ENCODE measurements at places on chromosomes 2 and 18.

DNA sequence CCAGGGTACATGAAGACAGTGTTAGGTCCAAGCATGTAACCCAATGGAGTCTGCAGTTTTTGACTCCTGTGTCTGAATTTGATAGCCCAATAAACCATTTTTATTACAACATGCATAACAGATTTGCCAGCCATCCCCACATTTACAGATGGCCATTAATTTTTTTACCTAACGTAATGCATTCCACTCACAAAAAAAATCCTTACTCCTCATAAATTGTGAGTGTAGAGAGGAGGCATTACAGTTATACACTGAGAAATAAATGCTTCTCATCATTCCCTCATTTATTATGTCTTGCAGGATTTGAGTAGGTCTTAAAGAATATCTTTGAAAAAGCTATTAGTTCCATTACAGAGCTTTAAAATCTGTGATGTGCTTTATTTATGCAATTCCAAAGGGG lies 193.8 kb downstream of the CMPK2 start:
- no peak for DNase-seq

DNA sequence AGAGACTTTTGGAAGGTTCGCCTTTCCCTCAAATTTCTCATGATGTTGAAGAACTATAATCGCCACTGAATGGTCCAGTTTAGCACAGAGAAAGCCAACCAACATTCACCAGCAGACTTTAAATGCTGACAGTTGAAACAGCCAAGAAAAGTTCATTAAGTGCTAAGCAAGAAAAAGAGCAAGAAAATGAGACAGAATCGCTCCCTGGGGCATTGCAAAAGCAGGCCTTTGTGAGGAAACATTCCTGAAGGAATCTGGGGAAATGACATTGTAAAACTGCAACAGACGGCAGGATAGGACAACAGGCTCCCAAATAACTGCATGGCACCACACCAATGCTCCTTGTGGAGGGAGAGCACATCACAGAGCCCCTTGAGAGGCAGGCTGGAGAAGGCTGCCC lies 269.3 kb upstream of the ID2 start:
- DNase-seq = no peak

DNA sequence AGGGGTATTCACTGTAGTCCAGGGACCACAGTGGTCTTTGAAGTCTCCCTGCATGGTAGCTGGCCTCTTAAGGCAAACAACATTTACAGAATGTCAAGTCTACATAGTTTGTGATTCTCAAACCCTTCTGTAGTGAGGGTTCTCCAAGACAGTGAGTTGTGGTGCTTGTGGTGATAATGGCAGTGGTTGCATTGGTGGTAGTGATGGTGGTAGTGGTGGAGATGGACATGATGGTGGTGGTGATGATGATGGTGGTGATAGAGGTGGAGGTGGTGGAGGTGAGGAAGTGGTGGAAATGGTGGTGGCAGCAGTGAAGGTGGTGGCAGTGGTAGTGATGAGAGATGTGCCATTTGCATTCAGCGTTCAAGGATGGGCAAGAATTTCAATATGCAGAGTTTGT lies 104.9 kb downstream of the TACR1 start:
- no peak for DNase-seq

DNA sequence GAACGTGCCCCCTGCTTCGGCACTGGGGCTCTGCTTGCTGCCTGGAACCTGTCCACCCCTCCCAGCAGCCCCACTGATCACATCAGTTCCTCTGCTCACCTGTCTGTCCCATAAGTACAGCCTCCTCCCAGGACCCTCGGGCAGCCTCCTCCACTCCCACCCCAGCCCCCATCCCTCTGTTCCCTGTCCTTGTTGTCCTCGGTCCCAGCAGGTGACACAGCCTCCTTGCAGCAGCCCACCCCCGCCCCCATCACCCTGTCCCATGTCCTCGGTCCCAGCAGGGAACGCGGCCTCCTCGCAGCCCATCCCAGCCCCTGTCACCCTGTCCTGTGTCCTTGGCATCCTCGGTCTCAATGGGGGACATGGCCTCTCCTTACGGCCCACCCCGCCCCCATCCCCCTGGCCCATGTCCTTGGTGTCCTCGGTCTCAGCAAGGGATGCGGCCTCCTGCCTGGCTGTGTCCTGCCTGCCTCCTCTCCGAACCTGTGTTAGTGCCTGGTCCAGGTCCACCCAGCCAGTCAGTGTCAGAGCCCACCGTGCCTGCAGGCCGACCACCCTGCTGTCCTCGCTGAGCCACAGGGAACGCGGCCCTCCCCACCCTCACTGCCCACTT lies 4.3 kb upstream of the OTOS start:
- DNase-seq = no peak

DNA sequence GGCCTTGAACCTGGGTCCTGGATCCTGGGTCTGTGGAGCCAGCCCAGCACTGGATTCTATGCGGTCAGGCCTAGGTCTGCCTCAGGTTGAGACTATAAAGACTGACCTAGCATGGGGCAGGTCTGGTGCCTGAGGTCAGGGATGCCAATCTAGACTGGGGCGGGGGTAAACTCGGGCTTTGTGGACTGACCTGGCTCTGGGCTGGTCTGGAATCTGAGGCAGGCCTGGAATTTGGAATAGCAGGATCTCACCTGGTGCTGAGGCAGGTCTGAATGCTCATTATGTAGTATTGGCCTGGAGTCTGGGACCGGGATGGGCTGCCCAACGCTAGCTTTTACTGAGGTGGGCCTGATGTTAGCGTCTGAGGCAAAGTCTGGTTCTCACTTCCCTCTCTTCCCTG lies 256.0 kb downstream of the KIAA1328 start:
- no peak for DNase-seq

DNA sequence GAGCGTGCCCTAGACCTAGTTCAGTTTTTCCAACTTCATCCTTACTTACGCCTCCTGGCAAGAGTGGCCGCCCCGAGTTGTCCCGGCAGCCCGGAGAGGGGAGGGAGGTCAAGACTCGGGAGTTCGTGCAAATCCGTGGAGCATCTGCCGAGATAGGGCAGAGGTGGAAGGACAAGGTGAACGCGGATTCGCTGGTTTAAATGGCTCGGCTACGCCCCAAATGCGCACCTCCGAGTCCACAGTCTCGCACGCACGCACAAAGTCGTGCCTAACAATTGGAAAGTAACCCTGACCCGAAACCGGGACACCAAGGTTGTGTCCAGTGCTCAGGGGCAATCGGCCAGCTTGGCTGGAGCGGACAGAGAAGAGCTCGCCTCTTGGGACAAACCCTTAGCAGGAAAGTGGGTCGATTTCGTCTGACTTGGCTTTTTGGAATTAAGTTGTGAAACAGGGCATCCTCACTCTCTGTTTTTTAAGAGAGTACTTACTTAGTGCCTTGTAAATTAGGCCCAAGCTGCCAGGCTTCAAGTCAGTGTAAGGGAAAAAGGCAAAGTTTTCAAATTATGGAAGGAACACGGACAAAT lies 726 bp upstream of the SS18 start:
- DNase-seq = peak; percentile 59

GRCh38 chr2:5472673-5473072 lies 219.5 kb upstream of the SOX11 start:
- peak; percentile 24 for DNase-seq

GRCh38 chr2:182668671-182669070 lies 47.4 kb upstream of the DNAJC10 start:
- peak; percentile 11 for DNase-seq
